ENCODE measurements at places on chromosomes 7 and 10.

- no peak for DNase-seq
Observed at GRCh38 chr7:130274983-130275591, 8.4 kb downstream of the CPA2 start.

DNA sequence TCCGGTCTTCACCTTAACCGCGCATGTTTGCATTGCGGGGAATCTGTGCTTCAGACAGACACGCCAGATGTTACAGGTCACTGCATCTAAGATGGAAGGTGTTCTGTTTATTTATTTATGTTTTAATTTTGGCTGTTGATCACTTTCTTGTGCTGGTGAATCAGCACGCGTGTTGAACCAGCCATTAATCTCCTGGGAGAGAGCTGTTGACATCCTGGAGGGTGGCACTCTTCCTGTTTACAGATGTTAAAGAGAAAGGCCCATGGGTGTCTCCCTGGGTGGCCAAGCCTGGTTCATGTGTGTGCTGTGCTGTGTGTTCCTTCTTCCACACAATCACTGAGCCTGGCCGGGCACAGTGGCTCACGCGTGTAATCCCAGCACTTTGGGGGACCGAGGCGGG is 355.3 kb downstream of the PAXIP1 start:
- DNase-seq = no peak

DNA sequence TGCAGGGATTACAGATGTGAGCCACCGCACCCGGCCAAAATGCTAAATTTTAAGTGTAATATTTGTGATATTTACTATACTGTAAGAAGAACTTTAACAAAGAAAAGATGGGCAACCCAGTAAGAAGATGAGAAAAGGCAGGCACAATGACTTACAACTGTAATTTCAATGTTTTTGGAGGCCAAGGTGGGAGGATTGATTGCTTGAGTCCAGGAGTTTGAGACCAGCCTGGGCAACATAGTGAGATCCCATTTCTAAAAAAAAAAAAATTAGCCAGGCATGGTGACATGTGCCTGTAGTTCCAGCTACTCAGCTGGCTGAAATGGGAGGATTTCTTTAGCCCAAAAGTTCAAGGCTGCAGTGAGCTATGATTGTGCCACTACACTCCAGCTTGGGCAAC is 11.7 kb upstream of the GATAD1 start:
- no peak for DNase-seq

DNA sequence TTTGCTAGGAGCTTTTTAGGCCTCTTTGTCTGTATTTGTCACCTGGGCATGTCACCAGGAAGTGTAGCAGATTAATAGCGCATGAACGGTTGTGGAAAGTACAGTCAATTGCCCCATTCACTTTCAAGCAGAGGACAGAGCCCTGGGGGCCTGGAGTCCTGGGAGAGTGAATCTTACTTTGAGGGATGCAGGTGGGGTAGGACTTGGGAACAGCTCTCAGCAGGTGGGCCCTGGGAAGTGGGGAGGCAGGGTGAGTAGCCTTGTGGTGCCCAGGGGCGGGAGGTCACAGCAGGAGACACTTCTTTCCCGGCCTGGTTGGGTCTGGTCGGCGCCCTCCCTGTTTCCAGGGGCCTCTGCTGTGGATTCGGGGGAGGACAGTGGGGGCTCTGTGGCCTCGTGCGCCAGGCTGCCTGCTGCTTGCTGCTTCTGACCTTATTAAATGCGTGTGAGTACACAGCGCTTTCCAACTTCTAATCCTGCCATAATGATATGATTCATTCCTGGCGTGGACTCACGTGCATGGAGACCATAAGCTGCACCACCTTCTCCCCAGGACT is 51.6 kb upstream of the AQP1 start:
- no peak for DNase-seq

- DNase-seq = no peak
Observed at GRCh38 chr7:42342381-42342780, 105.4 kb upstream of the GLI3 start.

DNA sequence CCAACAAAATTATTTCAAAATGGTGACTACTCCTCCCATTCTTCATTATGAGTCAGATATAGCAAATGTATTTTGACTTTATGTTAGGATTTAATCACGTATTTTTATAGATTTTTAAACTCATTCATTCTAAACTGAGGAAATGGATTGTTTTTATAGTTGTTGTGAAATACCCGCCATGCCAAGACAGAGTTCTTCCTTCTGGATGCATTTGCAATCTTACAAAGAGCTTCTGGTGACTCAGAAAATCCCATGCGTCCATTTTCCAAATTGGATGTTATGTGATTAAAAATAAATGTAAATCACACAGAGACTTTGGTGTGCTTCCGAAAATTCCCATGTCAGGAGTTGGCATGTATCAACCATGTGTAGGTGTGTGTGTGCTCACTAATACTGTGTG is 179.3 kb downstream of the TRIL start:
- no peak for DNase-seq

GRCh38 chr10:20552382-20552781 is 344.7 kb downstream of the NEBL start:
- DNase-seq = no peak

DNA sequence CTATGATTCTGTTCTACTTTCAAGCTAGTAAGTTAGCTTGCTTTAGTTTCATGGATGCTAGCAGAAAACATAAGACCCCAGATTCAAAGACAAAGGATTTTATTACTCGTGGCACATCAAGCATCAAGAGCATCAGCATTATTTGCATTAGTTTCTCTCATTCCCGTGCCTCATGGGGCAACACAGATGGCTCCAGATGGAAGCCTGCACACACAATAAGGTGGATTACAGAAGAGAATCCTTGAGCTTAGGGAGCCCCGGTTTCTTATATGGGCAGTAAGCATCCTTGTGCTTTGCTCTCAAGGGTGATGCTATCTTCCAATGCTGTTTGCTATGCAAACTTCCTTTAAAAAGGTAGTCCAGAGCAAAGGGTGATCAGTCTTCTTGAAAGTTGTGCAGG is 10.7 kb upstream of the CAPZA2 start:
- no peak for DNase-seq

DNA sequence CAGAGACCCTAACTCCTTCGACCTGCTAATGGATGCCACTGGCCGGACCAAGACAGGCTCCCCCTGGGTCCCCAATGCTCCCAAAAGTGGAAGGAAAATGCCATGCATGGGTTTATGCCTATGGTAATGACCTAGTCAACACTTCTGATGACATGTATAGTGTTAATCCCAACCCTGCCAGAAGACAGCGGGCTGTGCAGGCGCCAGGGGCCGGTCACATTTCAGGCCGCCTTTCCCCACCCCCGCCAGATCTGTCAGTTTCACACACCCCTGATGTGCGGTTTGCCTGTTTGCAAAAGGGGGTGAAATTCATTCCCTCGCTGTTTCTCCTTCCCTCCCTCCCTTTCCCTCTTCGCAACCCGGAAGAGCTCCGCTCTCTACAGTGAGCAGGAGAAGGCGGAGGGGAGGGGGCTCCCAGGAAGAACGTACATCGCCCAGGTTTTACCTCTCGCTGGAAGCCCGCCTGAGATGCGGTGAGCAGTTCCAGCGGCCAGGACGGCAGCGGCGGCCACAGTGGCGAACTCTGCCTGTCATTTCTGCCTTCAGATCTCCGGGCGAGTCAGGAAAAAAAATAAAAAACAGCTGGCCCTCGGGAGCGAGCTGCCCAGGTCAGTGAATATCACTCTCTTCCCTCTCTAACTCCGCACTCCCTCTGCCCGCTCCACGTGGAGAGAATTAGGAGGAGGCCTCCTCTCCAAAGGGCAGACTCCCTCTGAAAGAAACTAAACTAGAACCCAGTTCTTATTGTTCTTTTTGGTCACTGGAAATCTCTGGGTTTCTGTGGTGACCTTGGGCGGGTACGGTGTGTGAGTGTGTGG is 9.4 kb upstream of the GATA3 start:
- no peak for DNase-seq

GRCh38 chr7:137342265-137342664 is 1.3 kb downstream of the PTN start:
- no peak for DNase-seq

DNA sequence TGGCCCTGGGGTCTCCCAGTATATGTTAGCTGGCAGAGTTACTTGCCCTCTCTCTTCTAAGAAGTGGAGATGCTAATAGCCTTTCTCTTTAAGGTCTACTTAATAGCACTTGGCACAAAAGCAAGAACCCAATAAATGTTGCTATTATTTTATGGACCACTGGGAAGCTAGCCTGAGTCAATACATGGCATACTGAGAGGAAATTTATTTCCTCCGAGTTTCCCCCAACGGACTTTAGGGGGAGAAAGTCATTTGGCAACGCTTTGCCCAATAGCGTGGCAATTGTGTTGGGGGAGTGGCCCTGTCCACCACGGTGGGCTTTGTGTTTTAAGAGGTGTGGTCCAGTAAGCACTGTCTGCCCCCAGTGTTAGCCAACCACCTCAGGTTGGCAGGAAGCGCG is 87.4 kb upstream of the SMNDC1 start:
- DNase-seq = no peak

DNA sequence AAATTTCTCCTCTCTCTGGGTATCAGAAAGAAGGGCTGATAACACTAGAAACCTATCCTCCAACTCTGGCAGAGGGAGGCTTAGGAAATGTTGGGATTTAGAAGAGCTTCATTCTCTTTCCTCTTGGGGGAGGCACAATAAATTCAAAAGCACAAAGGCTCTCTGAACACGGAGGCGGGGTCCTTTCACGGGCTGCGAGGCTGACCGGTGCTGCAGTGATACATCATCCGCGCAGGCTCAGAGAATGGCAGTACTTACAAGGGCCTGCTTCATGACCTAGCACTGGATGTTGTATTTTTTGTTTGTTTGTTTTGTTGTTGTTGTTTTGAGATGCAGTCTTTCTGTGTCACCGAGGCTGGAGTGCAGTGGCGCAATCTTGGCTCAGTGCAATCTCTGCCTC is 306.2 kb downstream of the SORCS3 start:
- DNase-seq = no peak

- DNase-seq = no peak
Observed at GRCh38 chr10:69685426-69685801, 55.4 kb downstream of the FAM241B start.

GRCh38 chr7:157513162-157513621 is 176.4 kb downstream of the DNAJB6 start:
- no peak for DNase-seq

DNA sequence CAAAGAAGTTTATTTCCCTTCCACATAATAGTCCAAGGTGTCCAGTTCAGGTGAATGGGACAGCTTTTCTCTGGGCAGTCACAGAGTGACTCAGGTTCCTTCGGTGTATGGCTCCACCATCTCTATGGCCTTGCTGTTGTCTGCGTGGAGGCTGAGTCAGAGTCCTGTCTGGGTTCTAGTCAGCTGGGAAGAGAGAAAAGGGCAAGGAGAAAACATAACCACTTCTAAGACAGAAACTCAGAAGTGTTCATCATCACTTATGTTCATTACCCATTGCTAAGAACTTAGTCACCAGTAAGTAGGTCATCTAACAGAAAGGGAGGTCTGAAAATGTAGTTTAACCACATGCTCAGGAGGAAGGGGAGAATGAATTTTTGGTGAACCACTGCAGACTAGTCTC is 32.4 kb upstream of the CCDC7 start:
- no peak for DNase-seq

DNA sequence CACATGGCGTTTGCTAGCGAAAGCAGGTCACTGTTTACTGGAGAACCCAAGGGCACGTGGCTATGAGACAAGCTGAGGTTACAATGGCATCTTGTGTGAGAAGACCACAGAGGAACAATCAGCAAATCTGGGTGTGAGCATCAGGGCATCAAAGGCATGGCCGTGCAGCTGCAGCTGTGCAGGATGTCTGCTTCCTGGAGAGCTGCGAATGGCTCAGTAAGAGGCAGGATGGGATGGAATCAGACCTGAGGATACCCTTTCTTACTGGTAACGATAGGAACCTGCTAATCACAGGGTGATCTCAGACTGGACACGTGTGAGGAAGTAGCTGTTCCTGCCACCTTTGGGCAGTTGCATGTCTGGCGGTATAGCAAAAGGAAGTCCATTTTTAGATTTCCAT is 119.5 kb downstream of the RNF216 start:
- no peak for DNase-seq

- DNase-seq = no peak
Observed at GRCh38 chr7:2715341-2716231, 27.6 kb downstream of the AMZ1 start.

DNA sequence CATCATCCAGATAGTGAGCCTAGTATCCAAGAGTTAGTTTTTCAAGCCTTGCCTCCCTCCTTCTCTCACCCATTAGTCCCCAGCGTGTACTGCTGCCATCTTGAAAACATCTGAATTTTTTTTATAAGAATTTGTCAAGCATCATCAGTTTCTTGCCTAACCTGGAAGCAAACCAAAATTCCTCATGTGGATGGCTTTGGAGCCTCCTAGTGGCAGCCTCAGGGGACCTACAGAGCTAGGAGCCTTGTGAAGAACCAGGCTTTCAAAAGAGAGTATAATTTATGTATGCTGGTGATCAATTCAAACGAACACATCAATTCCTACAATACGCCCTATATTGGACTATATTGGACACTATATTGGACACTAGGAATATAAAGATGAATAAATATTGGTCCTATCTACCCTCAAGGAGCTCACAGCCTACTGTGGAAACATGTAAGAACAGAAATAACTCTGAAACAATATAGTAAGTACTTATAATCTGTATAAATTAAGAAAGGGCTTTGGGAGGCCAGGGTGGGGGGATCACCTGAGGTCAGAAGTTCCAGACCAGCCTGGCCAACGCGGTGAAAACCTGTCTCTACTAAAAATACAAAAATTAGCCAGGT is 63.4 kb downstream of the HPSE2 start:
- no peak for DNase-seq

DNA sequence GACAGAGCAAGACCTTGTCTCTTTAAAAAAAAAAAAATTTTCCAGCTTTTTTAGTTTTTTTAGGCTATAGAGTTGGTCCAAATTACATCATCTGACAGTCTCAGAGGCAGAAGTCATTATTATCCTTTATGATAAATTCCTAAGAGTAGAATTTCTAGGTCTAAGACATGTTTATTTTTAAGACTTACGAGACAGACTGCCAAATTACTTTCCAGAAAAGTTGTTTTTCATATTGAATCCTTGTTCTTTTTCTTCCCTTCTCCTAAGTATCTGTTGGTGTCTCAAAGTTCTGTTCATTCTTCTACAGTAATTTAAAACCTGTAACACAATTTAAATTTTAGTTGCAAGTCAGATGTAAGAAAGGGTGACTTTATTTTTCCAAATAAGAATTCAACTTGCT is 421.4 kb downstream of the GALNT17 start:
- no peak for DNase-seq

DNA sequence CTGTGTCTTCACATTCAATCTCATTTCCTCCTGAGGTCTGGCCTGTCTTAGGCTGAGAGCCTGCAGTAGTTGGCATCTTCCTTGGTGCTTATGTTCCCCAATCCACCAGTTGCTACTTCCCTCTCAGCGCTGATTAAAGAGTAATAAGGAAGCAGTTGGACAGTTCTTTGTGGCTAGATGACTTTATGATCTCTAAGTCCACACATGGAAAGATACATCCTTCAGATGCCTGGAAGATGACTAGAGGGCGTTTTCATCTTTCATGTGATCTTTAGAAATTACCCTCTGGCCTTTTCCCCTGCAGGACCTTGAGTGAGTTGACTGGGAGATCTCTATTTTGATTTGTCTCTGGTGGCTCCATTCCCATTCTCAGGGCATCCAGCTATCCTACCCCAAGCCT is 204.5 kb downstream of the GRM3 start:
- DNase-seq = no peak

GRCh38 chr7:146654048-146654447 is 537.4 kb downstream of the CNTNAP2 start:
- DNase-seq = no peak
